BE2C (cell line): ENCODE measurements at places on chromosomes 16 and 17.

DNA sequence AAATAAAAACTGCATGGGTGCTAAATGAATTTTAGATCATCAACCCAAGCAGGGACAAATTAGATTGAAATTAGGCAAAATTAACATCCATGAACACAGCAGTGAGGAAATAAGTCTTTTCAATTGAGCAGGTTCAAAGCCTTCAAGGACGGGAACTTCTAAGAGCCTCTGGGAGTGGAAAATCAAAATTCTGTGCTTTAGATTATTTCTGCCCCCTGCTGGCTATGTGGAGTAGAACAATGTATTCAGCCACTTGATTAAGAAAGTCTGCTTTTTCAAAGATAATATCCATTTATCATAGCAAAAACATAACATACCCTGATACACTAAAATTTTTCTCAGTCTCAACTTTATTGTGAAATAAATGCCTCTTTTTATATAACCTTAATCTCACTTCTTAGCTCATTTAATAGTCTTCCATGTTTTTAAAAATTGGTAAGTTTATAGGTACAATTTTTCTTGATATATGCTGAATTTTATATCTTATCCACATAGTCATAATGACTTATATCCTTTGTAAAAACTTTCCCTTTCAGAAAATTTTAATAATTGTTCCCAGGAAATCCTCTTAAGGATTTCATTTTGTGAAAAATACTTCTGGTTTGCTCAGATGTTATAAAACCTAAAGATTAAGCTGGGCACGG, 28.1 kb upstream of the NOL11 start:
- peak; percentile 54 for DNase-seq

GRCh38 chr17:57750895-57751294, 5.8 kb upstream of the CCDC182 start:
- no peak for DNase-seq

DNA sequence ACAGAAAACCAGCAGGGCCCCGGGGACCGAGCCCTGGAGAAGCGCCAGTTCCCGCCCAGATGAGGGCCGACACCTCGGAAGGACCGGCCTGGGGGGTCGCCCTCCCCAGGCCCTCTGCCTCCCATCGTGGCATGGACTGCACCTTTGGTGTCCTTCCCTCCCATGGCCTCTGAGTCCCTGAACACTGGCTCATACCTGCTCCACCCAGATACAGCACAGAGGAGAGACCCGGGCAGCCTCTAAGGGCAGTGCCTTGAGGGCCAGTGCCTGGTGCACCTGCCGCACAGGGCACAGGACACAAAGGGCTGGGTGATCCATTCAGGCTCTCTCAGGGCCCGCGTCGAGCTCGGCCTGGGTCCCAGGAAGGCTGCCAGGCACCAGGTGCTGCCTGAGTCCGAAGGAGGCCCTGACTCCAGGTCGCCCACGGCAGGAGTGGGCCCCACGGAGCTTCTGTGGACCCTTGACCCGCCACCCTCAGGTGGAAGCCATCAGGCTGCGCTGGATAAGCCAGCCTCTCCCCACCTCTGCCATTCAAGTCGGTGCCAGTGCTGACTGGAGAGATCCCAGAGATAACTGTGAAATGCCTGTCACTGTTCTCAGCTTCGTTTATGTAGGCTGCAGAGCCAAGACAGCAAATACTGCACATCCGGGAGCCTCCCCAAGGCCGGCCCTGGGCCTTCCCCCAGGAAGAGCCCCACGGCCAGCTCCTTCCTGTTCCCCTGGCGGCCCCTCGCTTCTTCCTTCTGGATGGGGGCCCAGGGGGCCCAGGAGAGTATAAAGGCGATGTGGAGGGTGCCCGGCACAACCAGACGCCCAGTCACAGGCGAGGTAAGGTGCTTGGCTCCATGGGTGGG, at the start of gene ZG16B:
Gene ZG16B, plus strand, starts transcription at position 803 of the 854 bp plus-strand sequence. CDS start 139 bp downstream, outside the sequence.
- DNase-seq = no peak

GRCh38 chr17:66964930-66965800, 658 bp downstream of the CACNG4 start:
- DNase-seq = peak; percentile 86

GRCh38 chr17:77218902-77219301, 78.1 kb downstream of the SEC14L1 start:
- DNase-seq = no peak

DNA sequence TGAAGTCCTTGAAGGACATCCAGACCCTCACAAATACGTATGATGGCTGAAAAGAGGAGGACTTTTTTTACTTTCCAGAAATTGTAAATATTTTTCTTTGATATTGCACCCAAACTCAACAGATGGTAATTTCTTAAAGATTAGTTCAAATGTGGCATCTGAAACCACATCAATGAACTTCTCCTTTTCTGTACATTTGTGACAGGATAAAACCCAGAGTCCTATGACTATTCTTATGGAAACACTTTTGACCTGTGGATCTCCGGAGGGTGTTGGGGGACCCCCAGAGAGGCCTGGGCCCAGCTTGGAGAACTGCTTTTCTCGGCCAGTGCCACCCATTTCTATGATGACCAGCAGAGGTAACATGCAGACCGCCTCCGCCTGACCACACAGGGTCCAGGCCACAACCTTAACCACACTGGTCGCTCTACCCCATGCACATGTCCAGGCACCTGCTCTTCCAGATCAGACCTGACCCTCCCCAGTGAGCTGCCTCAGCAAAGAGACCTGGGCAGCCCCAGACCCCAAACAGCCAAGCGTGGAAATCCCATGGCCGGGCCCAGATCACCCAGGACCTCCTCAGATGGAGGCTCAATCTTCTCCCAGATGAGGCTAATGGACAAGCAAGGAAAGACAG, 22.7 kb downstream of the RPH3AL start:
- DNase-seq = no peak
